ENCODE measurements at places on chromosomes 1 and 21.

DNA sequence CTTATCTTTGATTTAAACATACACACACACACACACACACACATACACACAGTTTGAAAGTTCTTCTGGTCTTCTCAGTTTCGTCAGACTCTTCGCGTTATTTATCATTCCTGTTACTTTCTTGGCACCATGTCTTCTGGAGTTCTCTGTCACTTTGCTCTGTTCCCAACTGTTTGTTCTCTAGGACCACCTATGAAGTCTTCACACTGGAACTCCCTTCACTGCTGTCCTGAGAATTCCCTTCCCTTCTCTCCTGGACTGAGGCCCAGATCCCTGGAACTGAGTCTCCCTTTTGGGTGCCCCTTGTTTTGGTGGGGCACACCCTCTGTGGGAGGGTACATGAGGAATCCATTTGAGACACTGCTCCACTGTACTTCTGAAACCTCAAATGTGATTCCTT lies 30.5 kb downstream of the ALG14 start:
- no peak for DNase-seq

GRCh38 chr1:10824821-10825540 lies 28.5 kb upstream of the CASZ1 start:
- no peak for DNase-seq

GRCh38 chr1:32336963-32337675 lies 1.1 kb upstream of the MARCKSL1 start:
- DNase-seq: no peak

GRCh38 chr1:19071674-19072281 lies 115.3 kb upstream of the IFFO2 start:
- DNase-seq: no peak

DNA sequence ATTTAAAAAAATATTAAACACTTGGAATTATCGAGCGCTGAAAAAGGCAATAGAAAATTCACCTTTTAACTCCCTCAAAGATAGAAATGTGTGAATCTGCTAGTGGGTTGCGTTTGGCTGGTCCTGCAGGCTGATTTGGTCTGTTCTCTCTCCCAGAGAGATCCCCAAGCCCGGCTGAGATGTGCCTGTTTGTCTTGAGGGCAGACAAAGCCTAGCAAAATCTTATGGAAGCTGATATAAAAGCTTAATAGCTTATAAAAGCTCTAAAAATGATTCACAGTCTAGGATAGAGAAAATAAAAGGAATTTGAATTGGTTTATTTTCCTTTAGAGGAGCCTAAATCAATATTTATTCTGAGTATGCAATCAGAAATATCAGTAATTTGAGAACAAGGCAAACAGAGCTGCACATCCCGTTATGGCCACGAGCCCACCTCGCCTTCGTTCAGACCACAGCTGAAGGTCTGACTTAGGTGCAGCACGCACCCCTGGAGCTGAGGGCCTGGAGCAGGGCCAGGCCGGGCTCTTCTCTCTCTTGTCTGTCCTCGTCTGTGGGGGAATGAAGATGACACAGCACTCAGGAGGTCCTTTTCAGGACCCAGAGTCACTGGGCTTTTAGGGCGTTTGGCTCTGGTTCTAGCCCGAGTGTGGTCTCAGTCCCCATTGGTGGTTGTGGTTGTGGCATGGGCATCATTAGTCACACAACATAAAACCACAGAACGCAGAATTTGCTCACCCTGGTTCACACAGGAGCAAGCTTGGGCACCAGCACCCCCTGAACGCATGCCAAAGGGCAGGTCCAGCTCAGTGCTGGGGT lies 18.6 kb downstream of the PDE9A start:
- DNase-seq: no peak

DNA sequence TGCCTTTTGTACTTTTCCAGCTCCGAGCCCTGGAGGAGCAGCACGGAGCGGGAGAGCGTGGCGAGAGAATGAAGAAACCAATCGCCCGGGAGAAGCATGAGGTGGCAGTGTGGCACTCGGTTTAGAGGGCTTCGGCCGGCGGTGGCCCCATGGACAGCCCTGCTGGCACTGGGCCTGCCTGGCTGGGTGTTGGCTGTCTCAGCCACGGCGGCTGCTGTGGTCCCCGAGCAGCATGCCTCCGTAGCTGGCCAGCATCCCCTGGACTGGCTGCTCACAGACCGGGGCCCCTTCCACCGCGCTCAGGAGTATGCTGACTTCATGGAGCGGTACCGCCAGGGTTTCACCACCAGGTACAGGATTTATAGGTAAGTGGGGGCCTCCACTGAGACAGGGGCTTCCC lies 59.0 kb downstream of the BRINP2 start:
- no peak for DNase-seq

DNA sequence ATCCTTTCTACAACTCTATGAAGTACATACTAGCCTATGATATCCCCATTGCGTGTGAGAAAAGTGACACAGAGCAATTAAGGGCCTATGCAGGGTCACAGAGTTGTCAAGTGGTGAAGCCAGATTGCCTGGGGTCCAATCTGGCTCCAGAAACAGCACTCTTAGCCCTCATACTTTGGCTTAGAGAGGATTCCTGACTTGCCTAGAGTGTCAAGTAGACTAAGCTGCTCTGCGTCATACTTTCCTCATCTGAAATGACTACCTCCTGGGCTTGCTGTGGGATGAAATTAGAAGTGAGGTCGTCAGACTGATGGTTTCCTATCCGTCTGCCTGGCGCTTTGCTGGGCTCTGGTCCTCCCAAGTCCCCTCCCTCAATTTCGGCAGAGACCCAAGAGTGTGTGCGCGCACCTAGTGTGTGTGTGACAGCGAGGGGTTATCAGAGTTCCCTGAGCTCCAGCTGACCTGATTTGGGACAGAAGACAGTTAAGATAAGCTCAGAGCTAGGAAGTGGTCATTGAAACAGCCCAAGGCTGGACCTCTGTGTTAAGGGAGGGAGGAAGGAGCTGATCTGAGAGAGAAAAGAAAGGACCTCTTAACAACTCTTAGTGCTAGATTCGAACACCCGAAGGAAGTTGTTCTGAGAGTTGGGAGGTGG lies 5.4 kb upstream of the NUAK2 start:
- no peak for DNase-seq

GRCh38 chr1:147167365-147167764 lies 4.9 kb downstream of the PRKAB2 start:
- DNase-seq: no peak

- no peak for DNase-seq
These were observed 3.5 kb upstream of the TSPAN1 start for GRCh38 chr1:46171351-46171750.

DNA sequence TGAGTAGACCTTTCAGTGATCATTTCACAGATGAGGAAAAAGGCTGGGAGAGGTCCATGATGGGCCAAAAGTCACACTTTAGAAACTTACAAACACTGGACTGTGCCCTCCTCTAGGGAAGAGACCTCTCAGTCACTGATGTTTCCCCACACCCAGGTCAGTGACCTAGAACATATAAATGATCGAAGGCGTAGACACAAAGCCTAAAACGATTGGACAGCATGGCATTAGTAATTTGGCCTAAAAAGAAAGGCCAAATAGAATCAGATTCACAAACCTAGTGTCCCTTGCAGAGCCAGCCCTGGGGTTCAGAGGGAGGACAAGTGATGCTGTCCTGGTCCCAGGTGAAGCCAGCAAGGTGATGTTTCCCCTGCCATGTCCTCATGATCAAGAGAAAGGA lies 27.7 kb downstream of the TRABD2B start:
- DNase-seq: no peak

GRCh38 chr1:59446257-59446901 lies 149.5 kb downstream of the FGGY start:
- DNase-seq: no peak

GRCh38 chr1:60891281-60891680 lies 191.1 kb upstream of the NFIA start:
- DNase-seq: no peak

DNA sequence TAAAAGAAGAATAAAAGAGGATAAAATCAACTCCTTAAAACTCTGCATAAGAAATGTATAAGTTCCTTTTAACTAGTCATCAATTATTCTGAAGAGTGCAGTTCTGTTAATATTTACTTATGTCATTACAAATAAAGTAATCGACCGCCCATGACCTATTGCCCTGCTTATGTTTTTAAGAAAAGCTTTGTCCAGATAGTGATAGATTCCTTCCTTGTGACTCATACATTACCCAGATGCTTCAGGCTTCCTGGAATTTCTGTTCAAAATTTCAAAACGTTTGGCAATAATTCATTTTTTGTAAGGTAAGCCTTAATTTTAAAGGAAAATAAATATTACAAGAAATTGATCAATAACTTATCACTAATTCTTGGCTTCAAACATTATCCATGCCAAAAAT lies 918.2 kb upstream of the ADGRL2 start:
- DNase-seq: no peak

DNA sequence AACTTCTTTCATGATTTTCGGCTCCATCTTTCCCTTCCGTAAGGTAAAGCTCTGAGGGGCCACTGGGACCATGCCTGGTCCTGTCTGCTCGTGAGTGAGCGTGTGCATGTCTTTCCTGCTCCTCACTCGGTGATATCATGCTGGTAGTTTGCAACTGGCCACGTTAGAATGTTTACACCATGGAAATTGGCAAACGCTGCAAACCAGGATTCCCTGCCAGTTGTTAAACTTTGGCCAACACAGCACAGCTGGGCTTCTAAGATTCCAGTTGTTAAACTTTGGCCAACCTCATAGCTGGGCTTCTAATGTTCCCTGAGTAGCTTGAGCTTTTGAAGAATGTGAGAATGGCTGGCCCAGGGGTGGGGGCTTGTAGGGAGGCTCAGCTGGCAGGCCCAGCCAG lies 68.0 kb upstream of the ACTL8 start:
- no peak for DNase-seq

GRCh38 chr1:89757532-89757931 lies 63.3 kb upstream of the LRRC8D start:
- no peak for DNase-seq

GRCh38 chr1:246157516-246157915 lies 349.6 kb downstream of the SMYD3 start:
- DNase-seq: no peak

- DNase-seq: no peak
These were observed 47.9 kb upstream of the NUF2 start for GRCh38 chr1:163273766-163274441.

GRCh38 chr1:174258148-174258550 lies 98.8 kb downstream of the RABGAP1L start:
- DNase-seq: no peak

DNA sequence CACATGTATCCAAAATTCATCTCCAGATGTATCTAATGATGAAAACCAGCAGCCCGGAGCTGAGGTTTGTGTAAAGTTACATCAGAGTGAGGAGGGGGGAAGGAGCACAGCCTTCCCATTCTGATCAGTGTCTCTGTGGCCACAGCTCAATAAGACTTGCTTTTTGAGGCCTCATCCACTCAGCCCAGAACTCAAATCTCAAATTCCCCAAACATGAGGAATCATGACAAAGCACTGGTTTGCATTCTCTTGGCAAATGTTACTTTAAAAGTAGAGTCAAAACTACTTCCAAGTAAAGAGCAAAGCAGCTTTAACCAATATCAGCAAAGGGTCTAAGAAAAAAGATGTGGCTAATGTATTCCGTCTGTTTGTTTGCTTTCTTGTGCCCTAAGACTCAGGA lies 30.9 kb downstream of the CCN1 start:
- DNase-seq: no peak

DNA sequence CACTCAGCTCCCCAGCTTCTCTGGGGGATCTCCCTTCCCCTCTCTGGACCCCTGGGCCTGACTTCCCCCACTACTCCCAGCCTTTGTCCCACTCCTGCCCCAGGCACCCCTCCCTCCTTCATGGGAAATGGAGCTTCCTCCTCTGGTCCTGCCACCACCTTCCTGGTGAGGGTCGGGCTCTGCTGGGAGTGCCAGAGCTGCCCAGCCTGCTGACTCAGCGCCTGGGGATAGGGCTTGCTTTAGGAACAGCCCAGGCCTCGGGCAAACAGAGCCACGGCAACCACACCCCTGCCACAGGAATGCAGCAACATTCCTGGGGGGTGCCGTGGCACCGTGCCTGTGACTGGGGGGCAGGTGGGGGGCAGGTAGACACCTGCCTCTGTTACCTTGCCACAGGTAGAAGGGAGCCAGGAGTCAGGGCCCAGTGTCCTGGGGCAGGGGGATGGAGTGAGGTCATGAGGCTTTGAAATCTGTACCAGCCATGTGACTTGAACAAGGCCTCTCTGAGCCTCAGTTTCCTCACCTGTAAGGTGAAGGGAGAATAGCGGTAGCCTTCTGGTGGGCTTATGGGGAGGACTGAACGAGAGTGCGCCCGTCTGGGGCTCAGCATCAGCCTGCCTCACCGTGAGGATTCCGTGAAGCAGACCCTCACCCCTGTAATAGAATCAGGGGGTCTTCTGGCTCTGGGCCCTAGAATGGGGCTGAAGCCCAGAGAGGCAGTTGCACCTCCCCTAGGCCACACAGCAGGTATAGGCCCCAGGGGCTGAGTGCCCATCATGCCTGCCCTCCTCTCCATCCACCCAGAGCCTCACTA lies 17.8 kb upstream of the EPHA2 start:
- DNase-seq: no peak

GRCh38 chr1:236451796-236452373 lies 57.8 kb downstream of the EDARADD start:
- DNase-seq: no peak

DNA sequence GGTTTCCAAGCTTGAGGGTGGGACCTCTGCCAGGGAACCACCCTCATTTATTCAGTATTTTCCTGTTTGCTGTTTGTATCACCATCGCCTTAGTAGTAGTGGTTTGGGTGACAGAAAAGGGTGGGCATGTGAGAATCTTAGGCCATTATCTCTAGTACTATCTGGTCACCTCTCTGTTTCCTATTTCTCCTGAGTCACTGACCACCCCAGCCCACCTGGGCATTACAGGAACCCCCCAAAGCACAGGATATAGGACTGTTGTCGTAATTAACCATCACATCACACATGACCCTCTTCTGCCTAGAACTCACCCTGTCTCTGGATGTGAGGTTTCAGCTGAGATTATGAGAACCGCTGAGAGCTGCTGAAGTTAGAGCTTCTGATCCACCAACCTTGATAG lies 60.4 kb downstream of the IL23R start:
- DNase-seq: no peak

GRCh38 chr1:110714374-110714995 lies 39.7 kb upstream of the KCNA3 start:
- DNase-seq: no peak
